ENCODE measurements at places on chromosomes 13 and 19.
A peak's percentile ranks its signal among the peaks of the same experiment; 100 is the strongest.

- no peak for DNase-seq
Measured at GRCh38 chr19:19192910-19193423, 909 bp downstream of the RFXANK start.

DNA sequence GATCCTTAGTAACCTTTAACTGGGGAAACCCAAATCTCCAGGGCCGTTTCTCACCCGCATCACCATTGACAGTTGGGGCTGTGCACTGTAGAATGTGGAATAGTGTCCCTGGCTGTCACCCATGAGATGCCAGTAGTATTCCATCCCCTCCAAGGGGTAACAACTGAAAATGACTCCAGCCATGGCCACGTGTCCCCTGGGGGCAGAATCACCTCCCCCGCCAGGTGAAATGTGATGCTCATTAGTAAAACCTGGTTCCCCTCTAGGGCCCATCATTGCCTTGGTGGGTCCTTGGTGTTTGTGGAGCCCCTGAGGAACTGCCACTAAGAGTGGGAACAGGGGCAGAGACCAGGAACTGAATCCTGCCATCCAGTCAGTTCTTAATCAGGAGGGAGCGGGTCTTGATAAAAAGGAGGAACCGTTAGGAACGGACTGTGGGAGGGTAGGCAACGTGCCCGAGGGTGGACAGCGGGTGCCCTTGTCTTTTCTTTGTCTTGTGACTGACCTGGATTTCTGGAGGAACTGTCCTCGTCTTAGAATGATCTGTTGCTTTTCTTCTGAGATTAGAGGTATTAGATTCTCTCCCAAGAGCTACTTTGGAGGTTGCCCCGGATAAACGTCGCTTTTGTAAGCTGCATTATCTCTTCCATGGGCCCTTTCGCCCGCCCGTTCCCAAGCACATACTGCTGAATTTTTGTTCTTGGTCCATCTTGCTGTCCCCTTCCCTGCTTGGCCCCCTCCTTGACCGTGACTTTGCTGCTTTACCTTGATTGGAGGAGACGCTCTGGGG is 3.5 kb downstream of the MYO9B start:
- no peak for DNase-seq

GRCh38 chr13:23679220-23679619 is 109.0 kb downstream of the TNFRSF19 start:
- no peak for DNase-seq

DNA sequence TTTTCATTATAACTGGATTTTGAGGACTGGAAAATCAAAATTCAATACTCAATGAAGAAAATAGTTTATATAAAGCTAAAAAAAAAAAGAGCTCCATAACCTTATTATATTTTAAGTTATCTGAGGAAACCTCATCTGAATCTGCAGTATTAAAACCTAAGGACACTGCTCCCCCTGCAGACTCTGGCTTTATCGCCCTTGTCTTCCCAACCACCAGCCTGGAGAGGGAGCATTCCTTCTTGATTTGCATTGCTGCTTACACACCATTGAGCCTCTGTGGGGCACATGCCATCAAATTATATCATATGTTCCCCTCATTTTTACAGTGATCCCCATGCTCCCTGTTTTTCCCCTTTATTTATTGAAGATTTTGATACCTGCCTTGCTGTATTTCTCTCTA is 871.4 kb upstream of the GPC6 start:
- no peak for DNase-seq

GRCh38 chr13:27027086-27027667 is 144.4 kb downstream of the USP12 start:
- DNase-seq = no peak

DNA sequence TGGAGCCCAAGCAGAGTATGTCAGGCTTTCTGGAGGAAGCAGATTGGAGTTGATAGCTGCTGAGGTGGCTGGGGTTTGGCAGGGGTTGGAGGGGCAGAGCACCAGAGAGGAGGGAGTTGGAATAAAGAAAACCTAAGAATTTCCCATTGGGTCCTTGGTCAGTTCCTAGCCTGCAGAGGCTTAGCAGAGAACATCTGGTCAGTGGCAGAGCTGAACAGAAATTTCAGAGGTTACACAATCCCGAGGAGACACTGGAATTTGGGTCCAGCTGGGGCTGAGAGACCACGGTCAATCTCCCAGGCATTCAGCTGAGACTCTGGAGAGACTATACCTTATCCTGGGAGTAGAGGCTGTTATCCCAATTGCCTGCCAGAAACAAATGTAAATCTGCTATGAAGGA is 84.4 kb downstream of the DPY19L3 start:
- no peak for DNase-seq

DNA sequence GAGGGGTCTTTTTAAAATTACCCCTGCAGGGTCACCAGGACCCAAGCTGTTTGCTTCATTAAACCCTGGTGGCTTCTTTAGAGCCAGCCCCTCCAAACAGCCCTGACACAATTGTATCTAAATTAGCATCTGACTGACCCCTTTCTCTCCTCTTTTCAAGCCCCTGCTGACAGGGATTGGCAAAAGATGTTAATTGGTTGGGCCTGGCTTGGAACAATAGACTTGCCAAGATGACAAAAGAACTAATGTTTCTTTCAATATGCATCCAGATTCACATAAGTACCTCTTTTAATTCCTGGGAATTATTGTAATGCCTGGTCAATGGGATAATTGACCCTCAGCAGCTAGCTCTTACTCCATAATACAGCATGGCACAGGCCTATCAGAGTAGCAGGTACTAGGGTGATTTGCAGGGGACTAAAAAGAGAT is 140.8 kb downstream of the SHISA2 start:
- no peak for DNase-seq

- no peak for DNase-seq
Measured at GRCh38 chr13:28049215-28049614, 51.2 kb downstream of the FLT3 start.

- no peak for DNase-seq
Measured at GRCh38 chr19:940591-941291, 14.9 kb downstream of the ARID3A start.

- peak; percentile 1 for DNase-seq
Measured at GRCh38 chr19:33235269-33235995, 9.8 kb upstream of the SLC7A10 start.

GRCh38 chr19:6613711-6614110 is 22.8 kb upstream of the CD70 start:
- no peak for DNase-seq

Data from NCI-H2081 treated with DMSO at 0.1 percent for 48 hours (cell line).